Stimulated activated CD8-positive, alpha-beta memory T cell treated with anti-CD3 and anti-CD28 coated beads, Interleukin-4, amount 100 ng/mL, for 1 hour (primary cell): ENCODE measurements at places on chromosomes 2 and 18.

DNA sequence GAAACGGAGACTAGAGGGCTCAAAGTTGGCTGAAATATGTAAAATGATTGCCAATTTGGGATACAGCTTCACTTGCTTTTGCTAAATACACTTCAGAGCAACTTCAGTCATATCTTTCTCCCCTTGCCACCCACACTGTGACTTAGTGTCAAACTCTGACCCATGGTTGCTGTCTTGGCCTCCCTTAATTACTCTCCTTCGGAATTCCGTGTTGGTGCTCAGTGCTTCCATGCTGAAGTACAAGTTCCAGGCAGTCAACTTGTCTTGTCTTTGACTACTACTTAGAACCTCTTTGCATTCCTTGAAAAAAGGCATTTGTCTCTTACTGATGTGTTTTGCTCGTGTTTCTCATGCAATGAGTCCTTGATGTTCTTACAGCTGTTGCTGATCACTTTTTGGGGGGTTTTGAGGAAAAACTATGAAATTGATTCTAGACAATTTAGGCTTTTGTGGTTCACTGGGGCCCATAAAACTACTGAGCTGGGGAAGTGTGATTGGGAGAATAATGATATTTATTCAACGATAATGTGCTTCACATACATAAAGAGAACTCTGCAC is 146.0 kb downstream of the UBE2E3 start:
- DNase-seq, result no peak

DNA sequence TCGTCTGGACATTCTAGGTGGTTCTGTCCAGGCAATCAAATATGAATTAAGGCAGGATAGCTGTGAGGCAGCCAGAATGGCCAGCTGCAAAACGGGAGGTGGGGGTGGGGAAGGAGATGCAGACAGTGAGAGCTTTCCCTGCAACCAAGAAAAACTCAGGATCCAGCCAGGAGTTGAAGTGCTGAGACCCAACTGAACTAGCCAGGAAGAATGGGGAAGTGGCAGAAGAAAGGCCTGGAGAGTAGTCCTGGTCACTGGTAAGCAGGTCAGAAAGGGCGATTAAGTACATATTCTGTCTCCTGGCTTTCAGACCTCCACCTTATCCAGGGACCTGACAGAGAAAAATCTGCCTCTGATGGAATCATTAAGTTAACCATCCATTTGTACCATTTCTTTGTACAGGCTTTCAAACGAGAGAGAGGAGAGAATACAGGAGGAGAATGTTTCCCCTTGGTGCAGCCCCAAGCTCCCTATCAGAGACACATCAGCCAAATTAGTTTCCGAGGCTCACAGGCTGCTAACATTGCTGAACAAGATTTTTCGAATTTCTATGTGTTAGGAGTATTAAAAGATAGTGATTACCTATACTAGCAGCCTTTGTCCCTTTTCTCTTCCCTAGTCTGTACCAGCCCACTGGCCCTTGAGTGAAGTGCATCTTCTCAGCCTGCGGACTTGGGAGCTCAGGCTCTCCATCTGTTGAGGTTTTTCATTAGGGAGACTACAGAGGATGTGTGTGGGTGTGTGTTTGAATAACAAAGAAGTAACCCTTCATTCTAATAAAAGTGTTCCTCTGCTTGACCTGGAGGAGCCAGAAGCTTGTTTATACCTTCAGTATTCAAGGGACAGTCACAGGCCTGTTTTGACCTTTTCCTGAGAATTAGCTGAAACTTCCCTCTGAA is 12.5 kb upstream of the HOXD1 start:
- DNase-seq, result no peak

DNA sequence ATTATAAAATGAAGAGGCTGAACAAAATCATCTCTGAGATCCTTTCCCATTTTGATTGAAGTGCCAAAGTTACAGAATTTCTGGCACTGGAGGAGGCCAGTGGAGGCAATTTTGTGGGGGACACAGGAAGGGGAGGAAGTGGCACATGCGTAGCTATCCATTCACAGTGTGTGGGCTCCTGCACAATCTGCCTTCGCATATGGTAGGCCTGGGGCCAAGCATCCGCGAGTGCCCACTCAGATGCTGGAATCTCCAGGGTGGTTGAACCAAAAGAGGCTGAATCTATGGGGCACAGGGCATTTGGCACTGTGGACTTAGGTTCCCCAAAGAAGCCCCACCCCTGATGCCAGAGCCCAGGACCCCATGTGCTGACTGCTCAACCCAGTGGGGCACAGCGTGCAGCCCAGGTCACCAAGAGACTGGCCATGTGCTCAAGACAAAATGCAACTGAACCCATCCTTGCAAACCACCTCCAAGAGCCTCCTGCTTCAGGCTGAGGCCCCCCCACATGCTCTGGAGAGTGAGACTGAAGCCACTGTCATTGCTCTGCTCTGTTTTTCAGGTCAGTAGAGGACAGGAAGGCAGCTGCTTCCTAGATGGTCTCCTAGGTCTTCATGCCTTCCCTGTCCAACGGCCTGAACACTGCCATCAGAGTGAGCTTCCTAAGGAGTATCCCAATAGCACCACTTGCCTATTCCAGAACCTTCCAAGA is 28.5 kb downstream of the ST8SIA5 start:
- DNase-seq, result no peak

GRCh38 chr2:160087854-160088745 is 25.7 kb upstream of the PLA2R1 start:
- DNase-seq, result no peak

- no peak for DNase-seq
These were observed 445.2 kb downstream of the IRS1 start for GRCh38 chr2:226354434-226354833.

DNA sequence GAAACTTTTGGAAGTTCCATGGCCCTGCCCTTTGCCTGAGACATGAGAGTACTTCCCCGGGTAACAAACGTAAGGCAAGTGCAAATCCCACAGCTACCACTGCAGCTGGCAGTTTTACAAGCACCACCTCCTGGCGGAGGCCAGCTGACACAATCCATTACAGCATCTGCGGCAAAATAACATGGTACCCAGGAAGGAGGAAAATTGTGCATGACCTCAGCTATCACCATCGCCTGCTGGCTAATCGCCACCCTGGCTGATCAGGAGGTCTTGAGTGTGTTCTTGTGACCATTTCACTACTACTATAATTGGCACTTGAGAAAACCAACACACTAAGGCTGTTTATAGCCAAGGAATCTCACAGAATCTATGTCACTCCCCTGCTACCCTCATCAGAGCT is 71.7 kb upstream of the SERPINE2 start:
- DNase-seq, result no peak

GRCh38 chr18:54147439-54147838 is 77.0 kb downstream of the MBD2 start:
- DNase-seq, result no peak

DNA sequence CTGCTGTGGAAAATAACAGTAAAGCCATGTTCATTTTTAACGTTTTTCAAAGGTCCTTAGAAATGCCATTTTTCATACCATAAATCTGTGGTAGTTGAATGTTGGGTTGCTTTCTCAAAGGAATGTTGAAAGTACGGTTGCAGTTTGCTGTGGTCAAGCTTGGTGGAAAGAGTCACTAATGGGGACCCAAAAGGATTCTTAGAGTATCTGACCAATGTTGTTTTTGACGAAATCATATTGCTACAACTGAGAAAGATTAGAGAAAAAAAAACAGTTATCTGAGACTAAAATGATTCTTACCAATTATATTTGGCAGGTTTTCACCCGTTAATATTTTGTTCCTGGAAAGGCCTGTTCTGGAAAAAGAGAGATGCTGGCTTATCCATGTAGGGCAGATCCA is 439.5 kb upstream of the ETAA1 start:
- DNase-seq, result no peak

DNA sequence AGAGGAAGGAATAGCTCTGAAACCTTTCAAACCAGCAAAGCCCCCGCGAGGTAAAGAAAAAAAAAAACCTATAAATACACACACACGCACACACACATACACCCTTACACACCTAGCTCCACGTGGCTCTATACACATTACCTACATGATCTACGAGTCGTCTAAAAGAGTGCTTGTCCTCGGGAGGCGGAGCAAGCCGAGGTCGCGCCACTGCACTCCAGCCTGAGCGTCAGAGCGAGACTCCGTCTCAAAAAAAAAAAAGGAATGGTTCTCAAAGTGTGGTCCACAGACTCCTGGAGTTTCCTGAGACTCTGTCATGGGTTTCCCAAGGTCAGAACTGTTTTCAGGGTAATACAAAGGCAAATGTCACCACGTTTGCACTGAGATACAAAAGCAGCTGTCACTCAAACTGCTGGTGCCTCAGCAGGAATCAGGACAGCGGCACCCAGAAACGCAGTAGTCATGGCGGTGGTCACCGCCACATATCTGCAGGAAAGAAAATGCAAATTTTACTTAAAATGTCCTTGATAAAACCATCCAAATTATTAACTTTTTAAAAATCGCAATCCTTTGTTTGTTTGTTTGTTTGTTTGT is 130.0 kb upstream of the GPC1 start:
- DNase-seq, result no peak

- no peak for DNase-seq
These were observed 35.2 kb upstream of the LDLRAD4 start for GRCh38 chr18:13183359-13183758.

- DNase-seq, result no peak
These were observed 12.0 kb downstream of the SFTPB start for GRCh38 chr2:85655961-85656417.

DNA sequence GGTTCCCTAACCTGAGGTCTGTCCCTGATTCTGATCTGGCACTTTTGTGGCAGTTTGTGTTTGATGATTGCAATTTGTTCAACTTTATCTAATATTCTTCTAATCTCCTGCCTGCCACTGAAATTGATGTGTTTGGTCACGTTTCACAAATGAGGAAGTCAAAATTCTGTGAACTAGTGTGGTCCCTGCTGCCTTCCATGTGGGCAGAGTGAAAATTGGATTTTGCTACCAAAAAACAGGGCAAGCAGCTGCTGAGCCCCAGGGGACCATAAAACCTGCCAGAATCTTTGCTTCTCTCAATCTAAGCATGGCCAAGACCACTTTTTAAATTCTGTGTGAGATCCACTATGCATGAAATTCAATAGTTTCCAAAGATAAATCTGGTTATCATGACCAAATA is 195.5 kb upstream of the CYRIA start:
- no peak for DNase-seq

- DNase-seq, result no peak
These were observed 385.3 kb downstream of the IRS1 start for GRCh38 chr2:226414335-226414734.

- no peak for DNase-seq
These were observed 53.1 kb upstream of the HS6ST1 start for GRCh38 chr2:128371648-128372345.

GRCh38 chr18:44793194-44793593 is 112.5 kb downstream of the SETBP1 start:
- DNase-seq, result no peak

GRCh38 chr2:49827366-49827765 is 673.1 kb upstream of the FSHR start:
- no peak for DNase-seq

DNA sequence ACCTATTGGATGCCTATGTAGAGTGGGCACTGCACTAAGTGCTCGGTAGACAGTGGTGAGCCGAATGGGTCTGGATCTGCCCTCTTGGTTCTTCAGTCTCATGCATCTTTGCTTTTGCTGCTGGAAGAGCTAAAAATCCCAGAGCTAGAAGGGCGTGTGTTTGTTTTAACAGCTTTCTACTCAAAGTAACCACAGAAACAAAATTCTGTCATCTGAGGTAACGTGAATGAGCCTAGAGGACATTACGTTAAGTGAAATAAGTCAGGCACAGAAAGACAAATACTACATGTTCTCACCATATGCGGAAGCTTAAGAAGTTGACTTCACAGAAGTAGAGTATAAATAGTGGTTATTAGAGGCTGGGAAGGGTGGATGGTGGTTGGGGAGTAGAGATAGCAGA is 119.8 kb downstream of the PLB1 start:
- no peak for DNase-seq

DNA sequence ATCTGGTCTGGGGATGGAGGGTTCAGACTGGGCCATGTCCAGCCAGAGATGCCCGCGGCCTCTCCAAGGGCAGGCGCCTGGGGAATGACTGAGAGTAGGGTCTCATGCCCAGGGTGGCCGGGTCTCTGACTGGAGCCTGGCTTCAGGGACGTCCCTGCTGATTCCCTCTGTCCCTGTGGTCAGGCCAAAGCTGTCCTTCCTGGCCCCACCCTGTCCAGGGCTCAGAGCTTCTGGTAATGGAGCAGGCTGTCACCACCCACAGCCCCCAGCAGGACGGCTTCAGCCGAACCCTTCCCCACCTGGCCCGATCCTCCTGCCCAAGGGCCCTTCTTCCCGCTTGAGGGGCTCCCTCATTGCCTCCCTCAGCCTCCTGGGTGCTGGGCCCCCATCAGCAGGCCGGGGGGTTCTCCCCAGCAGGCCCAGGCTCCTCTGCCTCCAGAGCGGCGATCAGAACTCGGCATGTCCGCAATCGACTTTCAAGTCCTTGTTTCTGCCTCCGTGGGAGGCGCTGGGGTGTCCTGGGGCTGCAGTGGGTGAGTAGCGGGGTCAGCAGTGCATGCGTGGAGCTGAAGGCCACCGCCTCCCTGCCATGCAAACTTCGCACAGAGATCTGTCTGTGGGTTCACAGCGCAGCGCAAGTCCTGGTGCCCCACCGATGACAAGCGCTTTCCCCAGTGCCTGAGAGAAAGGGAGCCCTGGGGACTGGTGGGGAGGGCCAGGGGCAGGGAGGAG is 18.3 kb downstream of the RAMP1 start:
- no peak for DNase-seq

- DNase-seq, result no peak
These were observed 459.5 kb downstream of the ARHGAP15 start for GRCh38 chr2:143588746-143589145.

DNA sequence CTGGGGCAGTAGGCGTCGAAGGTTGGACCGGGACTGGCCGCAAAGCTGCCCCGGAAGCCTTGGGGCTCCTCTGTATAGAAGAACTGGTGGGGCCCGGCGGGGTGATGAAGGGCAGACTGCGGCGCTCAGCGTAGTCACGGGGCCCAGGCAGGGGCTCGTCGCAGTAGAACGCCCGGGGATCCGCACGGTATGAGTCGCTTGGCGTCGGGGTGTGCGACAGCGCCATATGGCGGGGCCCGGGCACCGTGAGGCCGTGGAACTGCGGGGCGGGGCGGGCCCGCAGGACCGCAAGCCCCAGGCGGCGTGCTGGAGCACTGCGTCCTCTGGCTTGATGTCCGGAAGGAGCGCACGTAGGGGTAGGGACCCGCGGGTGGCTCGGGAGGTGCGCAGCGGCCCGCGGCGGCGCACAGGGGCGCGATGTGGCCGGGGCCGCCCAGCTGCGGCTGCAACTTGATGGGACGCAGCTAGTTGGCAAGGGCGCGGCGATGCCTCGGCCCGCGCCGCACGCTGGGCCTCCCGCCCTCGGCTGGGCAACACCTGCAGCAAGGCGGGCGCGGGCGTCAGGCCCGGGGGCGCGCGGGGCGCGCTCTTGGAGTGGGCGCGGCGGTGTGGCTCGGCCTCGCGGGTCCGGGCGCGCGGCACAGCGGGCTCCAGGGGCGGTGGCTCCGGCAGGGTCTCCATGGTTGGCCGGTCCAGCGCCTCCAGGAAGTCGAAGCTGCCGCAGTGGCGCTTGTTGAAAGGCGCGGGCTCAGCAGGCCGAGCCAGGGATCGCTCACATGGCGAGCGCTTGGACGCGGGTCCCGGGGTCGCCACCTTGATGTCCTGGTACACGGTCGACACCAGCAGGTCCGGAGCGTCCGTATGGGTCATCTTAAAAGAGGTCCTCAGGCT is 251.4 kb downstream of the ANKRD30B start:
- DNase-seq, result no peak
